ENCODE measurements at places on chromosomes 1 and 21.

GRCh38 chr1:43370564-43370963 is 2.8 kb upstream of the ELOVL1 start:
- DNase-seq: no peak

- DNase-seq: no peak
Observed at GRCh38 chr1:17177651-17178050, 27.3 kb upstream of the PADI1 start.

DNA sequence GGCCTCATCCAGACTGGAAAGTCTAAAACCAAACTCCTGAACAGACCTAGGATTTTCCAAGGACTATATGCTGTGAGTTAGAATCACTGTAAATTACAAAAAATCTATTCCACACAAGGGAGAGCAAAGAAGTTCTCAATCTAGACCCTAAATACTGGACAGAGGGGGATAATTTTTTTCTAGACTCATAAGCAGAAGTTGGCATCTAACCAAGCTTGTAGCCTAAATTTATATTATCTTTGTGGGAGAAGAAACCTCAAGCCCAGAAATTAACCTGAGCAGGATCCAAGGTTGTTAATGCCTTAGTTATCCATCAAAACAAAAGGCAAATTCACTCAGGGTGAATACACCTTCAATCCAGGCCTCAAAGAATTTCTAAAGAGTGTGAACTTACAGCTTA is 290.2 kb downstream of the SMYD3 start:
- DNase-seq: no peak

DNA sequence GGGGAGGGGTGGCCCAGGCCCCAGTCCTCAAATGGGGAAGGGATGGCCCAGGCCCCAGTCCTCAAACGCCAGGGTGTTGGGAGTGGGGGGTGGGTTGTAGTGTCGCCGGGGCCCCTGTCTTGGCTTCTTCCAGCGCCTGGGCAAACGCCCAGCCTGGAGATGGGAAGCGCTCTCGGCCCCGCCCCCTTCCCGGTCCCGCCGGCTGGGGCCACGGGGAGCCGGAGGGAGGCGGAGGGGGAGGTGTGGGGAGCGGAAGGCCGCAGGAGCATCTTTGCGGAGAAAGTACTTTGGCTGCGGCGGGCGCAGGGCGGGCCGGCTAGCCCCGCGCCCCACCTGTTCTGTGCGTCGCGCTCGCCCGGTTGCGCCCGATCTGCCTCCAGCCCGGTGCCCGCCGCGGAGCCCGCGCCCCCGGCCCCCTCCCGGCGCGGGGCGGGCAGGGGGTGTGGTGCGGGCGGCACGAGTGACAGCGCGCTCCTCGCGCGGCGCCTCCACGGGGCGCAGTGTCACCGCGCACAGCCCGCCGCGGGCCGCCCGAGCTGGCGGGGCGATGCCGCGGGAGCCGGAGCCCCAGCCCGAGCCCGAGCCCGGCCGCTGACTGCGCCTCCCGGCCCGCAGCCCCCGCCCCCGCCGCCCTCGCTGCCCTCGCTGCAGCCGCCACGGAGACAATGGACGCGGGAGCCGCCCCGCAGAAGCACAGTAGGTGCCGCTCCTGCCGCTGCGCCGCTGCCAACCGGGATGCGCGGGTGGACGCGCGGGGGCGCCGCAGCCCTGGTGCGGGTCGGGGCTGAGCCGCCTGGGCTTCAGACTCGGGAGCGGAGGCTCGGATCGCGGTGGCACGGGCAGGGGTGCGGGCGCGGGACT is 31.1 kb upstream of the PEX10 start:
- DNase-seq: no peak

GRCh38 chr1:100671601-100672000 is 47.9 kb upstream of the VCAM1 start:
- DNase-seq: no peak

- no peak for DNase-seq
Observed at GRCh38 chr21:34974162-34974981, 74.7 kb downstream of the RUNX1 start.

GRCh38 chr1:93605812-93606512 is 75.7 kb downstream of the BCAR3 start:
- DNase-seq: no peak

GRCh38 chr1:118160806-118161205 is 24.2 kb downstream of the SPAG17 start:
- DNase-seq: no peak

GRCh38 chr1:84143796-84144565 is at the start of gene PRKACB:
Gene PRKACB, plus strand, starts transcription at chr1:84144271. Its CDS starts 91 bp downstream, at chr1:84144362.
- DNase-seq: no peak

- no peak for DNase-seq
Observed at GRCh38 chr1:1616045-1616790, 918 bp downstream of the MIB2 start.

DNA sequence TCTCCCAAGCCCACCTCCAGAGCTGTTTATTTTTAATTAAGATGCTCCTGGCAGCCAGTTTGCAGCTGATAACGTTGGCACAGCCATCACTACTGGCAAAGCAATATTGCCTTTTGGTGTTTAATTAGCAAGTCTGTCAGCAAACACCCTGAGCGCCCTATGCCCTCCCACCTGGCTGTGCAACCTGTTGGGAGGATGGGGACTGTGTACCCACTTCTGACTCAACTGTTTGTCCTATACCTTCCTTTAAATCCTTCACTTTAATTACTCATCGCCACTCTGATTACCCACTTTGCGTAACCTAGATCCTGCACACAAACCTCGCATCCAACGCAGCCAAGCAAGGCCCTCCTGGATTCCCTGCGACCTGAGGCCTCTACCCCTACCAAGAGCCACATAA is 67.1 kb downstream of the BCAR3 start:
- no peak for DNase-seq

DNA sequence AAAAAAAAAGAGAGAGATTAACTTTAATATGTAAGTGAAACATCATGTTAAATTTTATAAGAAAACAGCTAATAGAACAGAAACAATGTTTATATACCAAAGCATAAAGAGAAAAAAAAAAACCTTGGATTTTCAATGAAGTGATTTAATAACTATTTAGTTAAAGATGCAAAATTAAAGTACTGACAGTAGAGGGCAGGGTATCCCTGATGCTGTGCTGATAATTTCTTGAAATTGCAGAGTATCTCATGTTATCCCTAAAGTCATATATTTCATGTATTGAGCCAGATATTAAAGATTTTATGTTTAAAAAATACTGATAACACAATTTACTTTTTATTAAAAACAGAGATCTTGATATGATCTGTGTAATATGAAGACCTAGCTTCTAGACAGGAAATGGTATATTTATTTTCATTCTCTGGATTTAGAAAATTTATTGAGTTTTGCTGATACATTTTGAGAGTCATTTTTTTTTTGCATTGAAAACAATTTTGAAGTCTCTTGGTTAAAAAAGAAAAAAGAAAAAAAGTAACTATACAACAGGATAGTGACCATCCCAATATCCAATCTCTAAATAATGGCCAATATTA is 273.2 kb downstream of the USP25 start:
- DNase-seq: no peak

GRCh38 chr1:18803151-18803791 is 56.2 kb downstream of the TAS1R2 start:
- no peak for DNase-seq

DNA sequence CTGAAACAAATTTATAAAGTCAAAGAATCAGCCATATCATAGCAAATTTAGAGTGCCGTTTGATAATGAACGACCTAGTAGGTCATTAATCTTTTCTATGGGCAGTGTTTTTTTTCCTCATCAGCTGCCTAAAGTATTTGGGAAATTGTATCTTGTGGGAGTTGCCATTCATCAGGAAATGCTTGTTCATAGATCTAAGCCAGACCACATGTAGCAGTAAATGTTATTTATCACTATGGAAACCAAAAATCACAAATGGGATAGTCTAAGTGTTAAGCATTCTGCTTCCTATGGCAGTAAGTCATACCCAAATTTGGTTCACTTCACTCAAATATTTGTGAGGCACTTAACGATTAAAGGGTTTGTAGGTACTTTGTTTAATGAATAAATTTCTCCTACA is 52.9 kb downstream of the LRRC8D start:
- no peak for DNase-seq

DNA sequence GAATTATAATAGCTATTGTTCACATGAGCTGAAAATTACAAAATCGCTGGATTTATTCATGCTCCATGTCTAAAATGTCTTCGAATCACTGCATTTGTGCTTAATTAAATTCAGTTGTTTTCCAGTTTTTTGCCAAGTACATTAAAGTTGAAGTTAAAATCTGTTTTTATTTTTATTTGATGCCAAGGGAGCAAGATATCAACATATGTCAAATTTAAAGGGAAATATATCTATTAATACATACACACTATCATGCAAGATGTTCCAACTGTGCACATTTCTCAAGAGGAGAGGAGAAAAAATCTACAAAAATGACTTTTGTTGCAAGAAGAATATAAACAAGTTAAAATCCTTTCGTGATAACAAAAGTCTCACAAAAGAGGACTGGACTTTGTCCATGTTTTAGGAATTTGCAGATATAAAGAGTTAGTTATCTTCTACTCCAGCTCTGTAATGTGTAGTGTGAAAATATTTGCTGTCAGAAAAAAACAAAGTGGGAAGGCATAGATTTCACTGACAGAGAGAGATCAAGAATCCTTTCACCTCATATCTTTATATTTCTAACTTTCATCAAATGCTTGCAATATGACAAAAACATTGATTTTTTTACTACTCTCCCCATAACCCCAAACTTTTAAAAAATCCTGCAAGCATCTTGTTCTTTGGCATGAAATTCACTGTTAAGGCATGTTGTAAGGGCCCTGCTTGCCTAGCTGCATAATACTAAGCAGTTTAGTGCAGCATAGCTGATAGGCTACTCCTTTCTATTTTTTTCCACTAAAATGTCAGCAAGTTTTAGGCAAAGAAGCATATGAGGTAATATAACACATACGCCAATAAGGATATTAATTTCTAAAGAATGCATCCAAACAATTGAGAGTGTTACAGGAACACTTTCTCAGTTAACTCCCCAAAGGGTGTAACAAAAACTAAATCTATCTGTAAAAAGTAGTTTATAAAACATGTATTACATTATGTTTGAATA is 340.2 kb upstream of the ADAMTS5 start:
- no peak for DNase-seq

- no peak for DNase-seq
Observed at GRCh38 chr1:199862047-199862446, 165.5 kb upstream of the NR5A2 start.

Measured in activated naive CD4-positive, alpha-beta T cell (primary cell).